ENCODE measurements at places on chromosomes 1 and 21. TPM values are rescaled to one million over a fixed set of nuclear protein-coding genes. Genes with fewer than 3 reads are reported as not detected.

Gene ELF3
- total RNA-seq: 200 TPM

DNA sequence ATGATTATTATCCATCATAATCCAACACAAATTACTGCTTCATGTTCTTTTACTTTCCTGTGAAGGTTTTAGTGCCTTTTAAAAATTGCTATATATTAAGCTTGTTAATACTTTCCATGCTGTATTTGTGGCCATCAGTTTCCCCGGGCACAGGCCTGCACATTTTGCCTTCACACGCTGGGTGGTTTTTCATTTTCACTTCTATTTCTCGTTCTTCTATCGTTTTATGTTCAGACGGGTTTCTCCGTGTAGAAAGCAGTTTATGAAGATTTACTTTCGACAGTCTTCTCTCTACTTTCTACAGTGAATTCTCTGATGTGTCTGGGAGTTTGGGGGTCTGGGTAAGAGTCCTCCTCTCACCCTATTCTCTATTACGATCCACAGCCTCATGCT is 9.5 kb downstream of the RUNX3 start:
- DNase-seq: no peak

Gene FBXO2
- total RNA-seq: 81.1 TPM

- no peak for DNase-seq
Observed at GRCh38 chr21:34046917-34047316, 26.5 kb upstream of the MRPS6 start.

DNA sequence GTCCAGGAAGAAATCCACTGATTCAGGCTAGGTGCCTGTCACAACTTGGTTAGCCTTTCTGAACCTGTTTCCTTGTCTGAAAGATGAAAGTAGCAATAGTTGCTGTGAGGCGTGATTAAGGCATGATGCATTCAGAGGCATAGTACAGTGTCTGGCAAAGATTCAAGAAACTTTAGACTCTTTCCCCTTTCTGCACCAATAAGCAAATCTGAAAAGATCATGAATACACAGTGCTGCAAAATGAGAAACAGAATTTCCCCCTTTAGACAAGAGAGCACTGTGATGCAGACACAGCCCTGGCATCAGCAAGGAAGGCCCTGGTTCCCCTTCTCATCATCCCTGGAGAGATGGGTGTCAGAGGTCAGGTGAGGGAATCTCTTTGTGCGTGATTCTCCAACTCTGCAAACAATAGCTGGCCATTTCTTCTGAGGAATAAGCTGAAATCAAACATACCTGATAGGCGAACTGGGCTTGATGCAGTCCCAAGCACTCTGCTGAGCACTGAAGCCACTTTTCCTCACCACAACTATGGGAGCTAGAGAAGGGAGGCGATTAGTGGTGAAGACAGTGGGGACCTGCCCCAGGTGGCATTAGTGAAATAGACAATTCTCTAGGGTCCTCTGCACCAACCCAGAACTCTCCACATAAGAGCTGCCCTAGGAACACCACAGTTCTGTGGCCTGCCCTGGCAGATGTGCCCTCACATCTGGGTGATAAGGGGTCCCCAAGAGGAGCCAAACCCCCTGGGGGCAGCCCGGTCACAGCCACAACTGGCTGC is 41.7 kb downstream of the ITPKB start:
- DNase-seq: no peak

- no peak for DNase-seq
Observed at GRCh38 chr1:194230351-194231144, 1044.1 kb upstream of the B3GALT2 start.

GRCh38 chr1:225881959-225882693 is at the start of gene TMEM63A:
Gene TMEM63A (minus strand): TSS chr1:225882380. CDS start chr1:225877580, 4,800 bp downstream.
- DNase-seq: peak; percentile 64

Measured in HCT116 (cell line).